Activated T-helper 1 cell treated with anti-CD3 and anti-CD28 coated beads, Interleukin-2, amount 50 U/mL, for 16 hours (primary cell): ENCODE measurements at places on chromosomes 4 and X.

DNA sequence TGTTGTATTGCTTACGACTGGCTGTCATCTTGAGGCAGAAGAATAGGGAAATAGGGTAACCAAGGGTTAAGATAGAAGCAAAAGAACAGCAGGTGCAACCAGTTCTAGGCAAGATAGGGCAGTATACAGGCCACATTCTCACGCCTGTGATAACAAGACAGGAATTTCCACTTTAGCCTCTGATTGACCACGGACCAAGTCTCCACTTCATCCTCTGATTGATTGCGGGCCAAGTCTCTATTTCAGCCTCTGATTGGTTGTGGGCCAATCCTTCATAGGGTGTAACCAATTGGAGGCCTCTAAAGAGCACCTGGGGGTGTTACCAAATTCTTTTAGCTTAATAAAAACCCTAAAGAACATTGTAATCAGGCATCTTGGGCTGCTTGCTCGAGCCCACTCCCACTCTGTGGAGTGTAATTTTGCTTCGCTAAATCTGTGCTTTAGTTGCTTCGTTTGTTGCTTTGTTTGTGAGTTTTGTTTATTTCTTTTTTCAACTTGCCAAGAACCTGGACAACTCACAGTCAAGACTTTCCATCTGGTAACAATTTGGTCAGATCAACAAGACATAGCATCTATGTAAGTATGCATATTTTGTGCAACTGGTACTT is 8.7 kb upstream of the TBC1D9 start:
- DNase-seq, result no peak

DNA sequence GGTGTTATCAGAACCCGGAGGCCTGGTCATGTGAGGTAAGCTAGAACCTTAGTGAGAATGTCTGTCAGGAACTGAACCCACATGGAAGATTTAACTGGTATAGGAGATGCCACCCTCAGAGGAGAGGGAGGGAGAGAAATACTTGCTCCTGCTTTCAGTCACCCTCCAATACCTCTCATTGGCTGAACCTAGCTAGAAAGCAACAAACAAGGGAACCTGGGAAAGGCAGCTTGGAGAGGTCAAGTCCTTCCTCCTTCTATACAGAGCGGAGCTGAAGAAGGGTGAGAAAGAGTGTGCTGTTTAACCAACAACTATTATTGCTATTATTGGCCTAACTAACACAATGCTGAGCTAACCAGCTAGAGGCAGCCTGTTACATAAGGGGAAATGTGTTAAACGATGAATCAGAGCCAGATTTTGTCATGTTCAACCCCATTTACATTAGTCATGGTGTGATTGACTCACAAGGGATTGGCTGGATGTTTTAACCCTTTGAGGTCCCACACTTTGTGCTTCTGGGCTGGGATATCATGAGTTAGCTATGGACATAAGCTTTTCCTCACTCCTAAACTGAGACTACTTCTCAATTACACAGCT is 96.5 kb upstream of the ESX1 start:
- DNase-seq, result no peak

- DNase-seq, result no peak
Observed at GRCh38 chr4:122747883-122748282, 15.4 kb downstream of the BBS12 start.

GRCh38 chr4:108622022-108622421 is 1.6 kb downstream of the RPL34 start:
- DNase-seq, result no peak

DNA sequence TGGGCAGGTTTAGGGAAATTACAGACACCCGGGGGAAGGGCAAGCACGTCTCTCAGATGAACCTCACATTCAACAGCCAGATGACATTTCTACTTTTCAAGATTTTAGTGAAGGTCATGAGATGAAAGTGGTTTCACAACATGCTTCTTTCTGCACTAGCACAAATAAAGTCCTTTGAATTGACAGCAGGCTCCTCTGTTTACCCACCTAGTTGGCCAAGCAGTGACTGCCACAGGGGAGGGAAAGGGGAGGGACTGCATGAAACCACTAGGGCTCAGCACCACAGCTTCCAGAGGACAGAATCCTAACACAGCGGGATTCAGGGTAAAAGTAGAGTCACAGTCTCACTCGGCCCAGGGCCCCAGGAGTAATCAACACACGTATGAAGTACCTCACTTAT is 6.2 kb downstream of the RAB40A start:
- DNase-seq, result no peak

GRCh38 chr4:140154572-140154891 is 548 bp upstream of the MAML3 start:
- DNase-seq, result no peak

GRCh38 chr4:85452058-85452731 is 22.8 kb upstream of the ARHGAP24 start:
- DNase-seq, result no peak

GRCh38 chrX:134452596-134452995 is 7.4 kb upstream of the HPRT1 start:
- DNase-seq, result no peak

GRCh38 chrX:44937606-44938005 is 64.6 kb downstream of the KDM6A start:
- DNase-seq, result no peak

GRCh38 chr4:152594978-152595925 is 59.4 kb upstream of the FBXW7 start:
- DNase-seq, result no peak

GRCh38 chr4:113436360-113436759 is 325.2 kb downstream of the CAMK2D start:
- DNase-seq, result no peak

DNA sequence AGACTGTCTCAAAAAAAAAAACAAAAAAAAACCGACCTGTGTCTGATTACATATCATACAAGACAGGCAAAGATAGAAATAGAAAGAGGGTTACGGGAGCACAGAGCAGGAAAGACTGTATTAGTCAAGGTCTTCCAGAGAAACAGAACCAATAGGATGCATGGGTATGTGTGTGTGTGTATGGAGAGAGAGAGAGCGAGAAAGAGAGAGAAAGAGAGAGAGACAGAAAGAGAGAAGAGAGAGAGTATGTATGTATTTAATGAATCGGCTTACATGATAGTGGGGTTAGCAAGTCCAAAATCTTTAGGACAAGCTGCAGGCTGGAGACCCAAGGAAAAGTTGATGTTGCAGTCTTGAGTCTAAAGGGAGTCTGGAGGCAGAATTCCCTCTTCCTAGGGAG is 7.5 kb upstream of the DDX3X start:
- no peak for DNase-seq

DNA sequence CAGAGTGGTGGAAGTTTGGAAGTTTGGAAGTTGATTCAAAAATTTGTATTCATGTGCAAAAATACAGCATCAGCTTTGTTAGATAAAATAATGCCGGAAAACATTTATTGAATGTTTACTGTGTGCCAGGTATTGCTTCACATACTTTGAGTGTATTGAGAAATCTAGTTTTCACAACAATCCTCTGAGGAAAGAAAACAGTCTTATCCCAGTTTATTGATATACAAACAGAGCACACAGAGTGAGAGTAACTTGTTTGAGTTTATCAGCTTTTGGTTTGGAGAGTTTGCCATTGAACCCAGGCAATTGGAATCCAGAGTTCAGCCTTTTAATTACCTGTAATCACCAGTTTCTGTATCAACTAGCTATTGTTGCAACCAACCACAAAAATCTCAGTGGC is 127.2 kb upstream of the RPS6KA3 start:
- DNase-seq, result no peak

DNA sequence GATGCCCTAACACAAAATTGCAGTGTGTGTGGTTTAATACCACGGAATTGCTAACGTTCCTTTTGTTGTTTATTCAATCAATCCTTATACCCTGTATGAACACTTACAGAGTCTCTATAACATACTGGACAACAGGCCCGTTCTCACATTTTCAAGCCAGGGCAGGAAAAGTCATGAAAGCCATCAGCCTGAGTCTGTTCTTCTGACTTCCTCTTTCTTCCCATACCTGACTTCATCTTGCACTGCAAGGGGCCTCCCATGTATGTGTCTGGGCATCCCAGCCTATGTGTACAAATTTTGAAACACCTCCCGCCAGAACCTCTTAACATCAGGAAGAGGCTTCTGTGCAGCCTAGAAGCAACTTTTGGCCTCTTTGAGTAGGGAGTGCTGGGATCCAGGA is 4.9 kb upstream of the SHISA3 start:
- no peak for DNase-seq

DNA sequence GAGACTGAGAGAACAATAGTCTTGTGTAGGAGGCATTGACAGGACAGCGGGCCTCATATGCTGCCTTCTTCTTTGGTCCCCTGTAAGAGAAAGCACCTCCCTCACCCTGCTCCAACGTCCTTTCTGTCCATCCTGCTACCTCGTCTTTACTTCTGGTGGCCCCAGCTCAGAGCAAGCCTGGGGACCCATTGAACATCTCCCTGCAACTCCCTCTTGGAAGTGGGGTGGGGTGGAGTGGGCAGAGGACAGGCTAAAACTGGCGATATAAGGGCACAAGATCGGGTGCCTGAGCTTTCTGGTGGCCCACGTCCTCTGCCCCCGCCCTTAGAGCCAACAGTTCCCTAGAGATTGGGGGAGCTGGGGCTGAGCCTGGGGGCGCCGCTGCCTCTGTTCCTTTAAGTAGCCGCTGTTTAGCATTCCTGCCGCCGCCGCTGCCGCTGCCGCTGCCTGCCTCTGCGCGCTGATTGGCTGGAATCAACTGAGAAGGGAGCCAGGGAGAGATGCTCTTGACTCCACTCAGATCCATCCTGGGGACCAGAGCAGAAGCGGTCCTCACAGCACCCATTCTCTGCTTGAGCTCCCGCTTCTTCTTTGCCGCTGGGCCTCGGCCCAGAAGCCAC is at the start of gene DLG3:
Gene DLG3 (plus strand): TSS at position 510 of the 620 bp plus-strand sequence. CDS start 367 bp downstream, outside the sequence.
- no peak for DNase-seq

GRCh38 chrX:123184866-123185276 is 793 bp downstream of the GRIA3 start:
- DNase-seq, result no peak

DNA sequence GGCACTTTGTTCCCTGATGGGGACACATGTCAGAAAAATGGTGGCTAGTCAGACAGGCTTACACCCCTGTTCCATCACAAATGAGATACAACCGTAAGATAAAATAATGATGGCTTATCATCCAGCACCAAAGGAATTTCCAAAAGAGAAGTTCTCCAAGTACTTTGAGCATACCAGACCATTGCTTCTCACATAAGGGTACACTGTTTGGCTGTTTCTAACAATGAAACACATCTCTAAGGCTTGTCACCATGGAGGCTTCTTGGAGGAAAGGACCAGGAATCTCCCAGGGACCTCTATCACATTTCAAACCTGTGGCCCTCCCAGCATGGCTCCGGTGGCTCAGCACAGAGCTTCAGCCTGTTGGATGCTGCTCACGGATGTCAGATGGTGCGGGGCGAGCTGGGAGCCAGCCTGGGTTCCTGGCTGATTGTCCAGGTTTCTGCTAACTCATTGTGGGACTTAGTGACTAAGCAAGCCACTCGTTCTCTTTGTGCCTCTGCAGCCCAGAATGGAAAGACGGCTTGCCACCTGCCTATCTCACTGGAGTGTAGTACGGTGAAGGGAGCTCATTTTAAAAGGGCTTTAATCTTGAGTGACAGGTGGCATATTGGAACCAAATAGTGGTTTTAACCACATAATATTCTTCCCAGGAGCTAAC is 54.5 kb downstream of the FHDC1 start:
- no peak for DNase-seq

GRCh38 chrX:132426695-132427281 is 62.0 kb downstream of the MBNL3 start:
- DNase-seq, result no peak

GRCh38 chr4:174869339-174869738 is 40.3 kb upstream of the GLRA3 start:
- DNase-seq, result no peak

DNA sequence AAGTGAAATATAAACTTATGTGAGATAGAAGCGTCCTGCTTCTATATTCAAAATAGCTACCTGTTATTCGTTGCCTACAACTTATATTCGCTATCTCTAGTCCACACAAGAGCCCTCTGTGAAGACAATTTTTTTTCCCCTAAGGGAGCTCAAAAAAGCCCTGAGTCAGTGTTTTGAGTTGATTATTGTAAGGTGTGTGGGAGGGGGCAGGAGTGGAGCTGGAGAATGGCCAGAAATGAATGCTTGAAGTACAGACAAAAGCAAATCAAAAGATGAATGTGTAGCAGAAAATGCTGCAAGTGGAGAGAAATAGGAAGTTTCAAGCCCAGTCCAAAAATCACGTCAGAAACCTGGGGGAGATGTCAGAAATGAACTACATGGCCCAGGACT is 655.0 kb upstream of the LCORL start:
- no peak for DNase-seq

- no peak for DNase-seq
Observed at GRCh38 chr4:6124386-6125102, 75.8 kb downstream of the JAKMIP1 start.

- DNase-seq, result no peak
Observed at GRCh38 chrX:143461606-143462005, 55.7 kb downstream of the SPANXN3 start.

DNA sequence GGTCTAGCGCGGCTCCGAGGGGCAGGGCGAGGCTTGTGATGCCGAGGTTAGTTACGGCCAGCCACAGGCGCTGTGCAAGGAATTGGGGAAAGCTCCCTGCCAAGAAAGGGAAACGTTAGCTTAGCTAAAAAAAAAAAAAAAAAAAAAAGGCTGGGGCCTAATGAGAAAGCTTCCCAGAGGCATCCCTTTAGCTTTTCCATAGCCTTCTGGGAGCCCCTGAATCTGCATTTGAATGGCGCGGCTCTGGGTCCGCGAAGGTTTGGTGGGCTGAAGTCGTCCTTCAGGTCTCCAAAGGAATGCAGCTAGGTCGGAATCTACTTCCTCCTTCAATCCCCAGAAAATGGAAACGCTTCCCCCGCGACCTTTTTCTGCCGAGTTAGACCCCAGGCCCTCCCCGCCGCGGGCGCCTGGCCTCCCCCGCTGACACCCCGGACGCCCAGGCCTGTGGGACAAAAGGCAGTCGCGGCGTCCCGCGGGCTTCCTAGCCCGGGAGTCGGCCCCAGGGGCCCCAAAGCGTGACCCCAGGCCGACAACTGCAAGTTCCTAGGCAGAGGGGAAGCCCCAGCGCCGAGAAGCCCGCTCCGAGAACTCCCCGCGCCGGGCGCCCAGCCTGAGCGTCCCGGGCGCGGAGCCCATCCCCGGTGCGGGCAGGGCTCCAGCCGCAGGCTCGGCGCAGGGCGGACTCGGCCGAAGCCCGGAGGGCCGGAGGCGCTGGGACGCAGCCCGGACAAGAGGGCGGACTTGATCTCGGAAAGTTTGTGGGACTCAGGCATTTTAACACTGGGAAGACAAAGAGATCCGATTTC is 605 bp upstream of the FAT1 start:
- DNase-seq, result no peak

GRCh38 chr4:112358952-112359749 is 62.0 kb downstream of the ALPK1 start:
- DNase-seq, result no peak
